Activated gamma-delta T cell treated with Interleukin-2 at 50 U/mL for 16 hours (primary cell): ENCODE measurements at places on chromosomes 3 and 15.

- DNase-seq = no peak
Observed at GRCh38 chr3:86838927-86839326, 152.0 kb downstream of the VGLL3 start.

- DNase-seq = no peak
Observed at GRCh38 chr15:51121118-51121517, 26.4 kb upstream of the TNFAIP8L3 start.

DNA sequence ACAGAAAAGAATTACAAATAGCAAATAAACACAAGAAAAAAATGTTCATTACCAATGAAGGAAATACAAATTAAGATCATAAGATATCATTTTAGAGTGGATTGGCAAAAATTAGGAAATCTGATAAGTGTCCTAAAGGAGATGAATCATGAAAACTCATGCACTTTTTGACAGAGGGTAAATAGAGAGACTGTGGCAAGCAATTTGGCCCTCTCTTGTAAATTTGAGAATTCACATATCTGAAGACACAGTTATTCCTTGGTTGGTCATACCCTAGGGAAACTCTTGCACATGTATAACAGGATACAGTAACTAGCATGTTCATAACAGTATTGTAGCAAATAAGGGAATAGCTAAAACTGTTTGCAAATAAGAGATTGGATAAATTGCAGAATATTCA, 246.0 kb upstream of the GADL1 start:
- DNase-seq = no peak

- no peak for DNase-seq
Observed at GRCh38 chr3:194705227-194705626, 19.5 kb downstream of the FAM43A start.

GRCh38 chr15:98896802-98897732, 110.5 kb downstream of the PGPEP1L start:
- DNase-seq = no peak

DNA sequence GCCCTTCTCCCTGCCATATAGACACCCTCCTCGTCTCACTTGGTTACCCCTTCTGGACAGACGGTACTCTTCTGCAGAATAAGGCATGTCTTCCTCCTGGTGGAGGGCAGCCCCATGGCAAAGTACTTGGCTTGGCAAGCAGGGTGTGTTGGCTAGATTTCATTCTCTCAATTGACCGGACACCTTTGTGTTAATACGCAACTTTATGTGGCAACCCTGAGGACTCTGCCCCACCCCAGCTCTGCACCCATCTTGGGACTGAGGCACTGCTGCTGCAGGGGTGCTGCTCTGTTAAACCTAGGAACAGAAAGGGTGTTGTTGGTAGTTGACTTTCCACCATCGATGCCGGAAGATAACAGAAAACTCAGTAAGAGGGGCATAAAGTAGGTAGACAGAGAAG, 55.2 kb downstream of the PTPRG start:
- no peak for DNase-seq

DNA sequence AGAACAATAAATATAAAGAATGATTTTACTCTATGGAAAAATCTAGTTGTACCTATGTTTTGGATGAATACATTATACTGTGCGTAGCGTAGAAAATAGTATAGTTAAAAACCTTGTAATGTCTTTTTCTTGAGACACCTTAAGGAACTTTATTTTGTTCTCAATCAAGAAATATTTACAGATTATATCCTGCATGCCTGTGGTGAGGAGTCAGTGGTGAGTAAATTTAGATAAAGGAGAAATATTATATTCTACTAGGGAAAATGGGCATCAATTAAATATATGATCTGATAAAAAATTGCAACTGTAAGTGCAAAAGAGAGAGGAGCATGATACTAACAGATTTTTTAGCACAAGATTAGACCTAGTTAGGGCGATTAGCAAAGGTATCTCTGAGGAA, 157.7 kb downstream of the RBMS3 start:
- DNase-seq = no peak

GRCh38 chr3:27644941-27645340, 77.2 kb downstream of the EOMES start:
- no peak for DNase-seq

GRCh38 chr15:83930392-83931212, 276.7 kb downstream of the ADAMTSL3 start:
- DNase-seq = no peak

GRCh38 chr15:92833106-92833433, 67.1 kb upstream of the CHD2 start:
- no peak for DNase-seq

- DNase-seq = no peak
Observed at GRCh38 chr3:10000686-10001085, 14.0 kb upstream of the EMC3 start.

GRCh38 chr15:44489464-44489863, 47.5 kb upstream of the EIF3J start:
- no peak for DNase-seq

- DNase-seq = no peak
Observed at GRCh38 chr3:10259798-10260197, 11.5 kb downstream of the TATDN2 start.

GRCh38 chr3:39457361-39457760, 10.1 kb upstream of the MOBP start:
- DNase-seq = no peak

- DNase-seq = no peak
Observed at GRCh38 chr15:88141269-88141889, 115.2 kb downstream of the NTRK3 start.

- no peak for DNase-seq
Observed at GRCh38 chr3:106428565-106428994, 559.8 kb upstream of the CBLB start.

- DNase-seq = no peak
Observed at GRCh38 chr3:21783839-21784238, 32.8 kb upstream of the ZNF385D start.

GRCh38 chr3:191415566-191415965, 45.4 kb upstream of the PYDC2 start:
- DNase-seq = no peak

DNA sequence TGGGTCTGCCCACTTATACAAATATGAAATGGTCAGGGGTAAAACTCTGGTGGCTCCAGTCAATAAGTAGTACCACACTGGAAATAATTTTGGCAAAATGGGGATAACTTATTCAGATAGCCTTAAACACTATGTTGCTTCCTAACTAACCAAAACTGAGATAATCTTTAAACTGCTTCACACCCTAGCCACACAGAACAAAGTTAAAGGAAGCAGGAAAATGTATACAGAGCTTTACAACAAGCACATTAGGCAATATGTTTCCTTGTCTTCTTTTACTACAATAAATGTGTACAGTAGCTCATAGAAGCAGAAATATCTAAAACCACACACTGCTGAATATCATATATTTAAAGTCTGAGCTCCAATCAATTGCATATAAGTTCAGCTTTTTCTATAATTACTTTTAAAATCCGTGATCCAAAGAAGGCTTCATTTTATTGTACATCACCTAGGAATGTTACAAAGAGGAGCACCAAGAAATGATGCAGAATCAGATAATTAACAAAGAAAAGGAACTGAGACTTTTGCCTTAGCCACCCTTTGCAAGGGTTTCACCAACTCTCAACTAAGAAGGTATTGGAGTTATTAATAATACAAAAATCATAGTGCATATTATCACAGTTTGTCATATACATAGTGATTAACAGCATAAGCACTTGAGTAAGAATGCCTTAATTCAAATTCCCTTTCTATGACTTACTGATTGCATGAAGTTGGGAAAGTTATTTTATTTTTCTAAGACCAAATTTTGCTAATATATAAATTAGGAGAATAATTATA, 9.2 kb upstream of the SSR3 start:
- DNase-seq = no peak

- DNase-seq = peak; percentile 36
Observed at GRCh38 chr15:69782809-69783208, 314.9 kb downstream of the TLE3 start.

DNA sequence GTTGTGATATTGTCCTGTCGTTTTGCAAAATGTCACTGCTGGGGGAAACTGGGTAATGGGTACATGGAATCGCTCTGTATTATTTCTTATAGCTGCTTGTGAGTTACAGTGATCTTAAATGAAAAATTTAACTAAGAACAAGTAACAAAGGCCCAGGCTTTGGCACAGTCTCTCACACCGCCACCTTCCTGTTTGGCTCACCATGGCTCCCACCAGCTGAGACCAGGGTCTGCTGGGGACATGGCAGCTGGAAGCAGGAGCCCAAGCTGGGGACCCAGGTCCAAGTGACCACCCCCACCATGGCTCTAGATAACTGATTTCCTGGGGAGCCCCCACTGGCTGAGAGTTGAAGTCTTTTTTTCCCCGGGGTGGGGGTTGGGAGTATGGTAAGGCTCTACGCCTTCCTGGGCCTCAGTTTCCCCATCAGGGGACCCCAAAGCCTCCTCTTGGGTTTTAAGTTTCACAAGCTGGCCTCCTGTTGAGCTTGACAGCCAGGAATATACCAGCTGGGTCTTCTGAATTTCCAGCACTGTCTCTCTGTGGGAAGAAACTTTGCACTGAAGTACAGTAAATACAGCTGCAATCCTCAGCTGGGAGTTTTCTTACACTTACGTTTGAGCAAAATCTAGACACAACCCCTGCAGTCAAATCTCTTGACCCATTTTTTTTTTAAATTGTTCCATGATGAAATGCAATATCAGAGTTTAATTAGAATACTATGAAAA, 26.1 kb downstream of the ABTB1 start:
- DNase-seq = no peak

GRCh38 chr15:87962428-87962827, 294.1 kb downstream of the NTRK3 start:
- DNase-seq = no peak

DNA sequence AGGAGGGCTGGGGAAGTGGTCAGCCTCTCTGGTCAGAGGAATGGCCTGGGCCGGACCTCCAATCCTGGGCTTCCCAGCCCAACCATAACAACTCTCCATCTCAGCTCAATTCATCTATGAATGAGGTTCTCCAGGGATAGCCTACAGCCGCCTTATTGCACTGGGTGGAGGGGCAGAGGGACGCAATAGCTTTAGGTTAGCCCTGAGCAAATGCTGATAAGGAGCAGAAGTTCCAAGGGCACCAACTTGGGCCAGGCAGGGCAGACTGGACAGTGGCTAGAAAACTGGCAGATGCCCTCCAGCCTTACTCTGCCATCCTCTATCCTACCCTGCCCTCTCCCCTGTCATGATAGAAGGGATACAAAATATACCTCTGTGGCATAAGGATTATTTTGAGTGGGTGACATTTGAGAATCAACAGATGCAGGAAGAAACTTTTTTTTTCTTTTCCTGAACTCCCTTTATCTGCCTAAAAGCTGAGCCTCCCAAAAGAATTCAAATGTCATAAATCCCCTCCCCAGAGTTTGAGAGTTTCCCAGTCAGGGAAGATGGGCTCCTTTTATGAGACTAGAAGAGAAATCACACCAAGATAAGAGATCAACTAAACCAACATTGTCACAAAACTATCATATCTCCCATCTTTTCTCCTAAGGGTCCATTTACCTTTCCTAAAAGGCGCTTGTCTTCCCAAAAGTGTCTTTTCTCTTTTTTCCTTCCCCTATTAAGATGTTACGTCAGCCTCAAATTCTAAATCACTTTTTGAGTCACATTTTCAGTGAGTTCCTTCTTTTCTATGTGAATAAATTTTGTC, 40.4 kb upstream of the C15orf39 start:
- no peak for DNase-seq

- no peak for DNase-seq
Observed at GRCh38 chr3:194285024-194285849, 65.9 kb downstream of the CPN2 start.

GRCh38 chr3:44914936-44915335, 40.5 kb downstream of the TGM4 start:
- no peak for DNase-seq

GRCh38 chr15:45454814-45455213, 67.7 kb downstream of the SLC30A4 start:
- DNase-seq = peak; percentile 61

DNA sequence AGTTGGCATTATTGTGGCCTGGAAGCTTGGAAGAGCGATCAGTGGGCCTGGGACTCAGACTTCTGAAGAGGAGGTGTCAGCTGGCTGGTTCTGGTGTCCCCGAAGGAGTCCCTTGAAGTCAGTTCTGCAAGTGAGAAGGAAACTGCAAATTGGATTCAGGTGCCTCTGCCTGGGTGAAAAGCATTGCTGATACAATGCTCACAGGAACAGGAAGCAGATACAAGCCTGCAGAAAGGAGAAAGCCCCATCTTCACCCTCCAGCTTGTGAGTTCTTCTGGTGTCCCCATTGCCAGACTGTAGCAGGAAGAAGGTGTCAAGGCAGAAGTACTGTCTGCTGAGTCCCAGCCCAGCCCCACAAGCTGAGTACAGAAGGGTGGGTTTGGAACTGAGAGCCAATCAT, 271.3 kb downstream of the PLOD2 start:
- no peak for DNase-seq

DNA sequence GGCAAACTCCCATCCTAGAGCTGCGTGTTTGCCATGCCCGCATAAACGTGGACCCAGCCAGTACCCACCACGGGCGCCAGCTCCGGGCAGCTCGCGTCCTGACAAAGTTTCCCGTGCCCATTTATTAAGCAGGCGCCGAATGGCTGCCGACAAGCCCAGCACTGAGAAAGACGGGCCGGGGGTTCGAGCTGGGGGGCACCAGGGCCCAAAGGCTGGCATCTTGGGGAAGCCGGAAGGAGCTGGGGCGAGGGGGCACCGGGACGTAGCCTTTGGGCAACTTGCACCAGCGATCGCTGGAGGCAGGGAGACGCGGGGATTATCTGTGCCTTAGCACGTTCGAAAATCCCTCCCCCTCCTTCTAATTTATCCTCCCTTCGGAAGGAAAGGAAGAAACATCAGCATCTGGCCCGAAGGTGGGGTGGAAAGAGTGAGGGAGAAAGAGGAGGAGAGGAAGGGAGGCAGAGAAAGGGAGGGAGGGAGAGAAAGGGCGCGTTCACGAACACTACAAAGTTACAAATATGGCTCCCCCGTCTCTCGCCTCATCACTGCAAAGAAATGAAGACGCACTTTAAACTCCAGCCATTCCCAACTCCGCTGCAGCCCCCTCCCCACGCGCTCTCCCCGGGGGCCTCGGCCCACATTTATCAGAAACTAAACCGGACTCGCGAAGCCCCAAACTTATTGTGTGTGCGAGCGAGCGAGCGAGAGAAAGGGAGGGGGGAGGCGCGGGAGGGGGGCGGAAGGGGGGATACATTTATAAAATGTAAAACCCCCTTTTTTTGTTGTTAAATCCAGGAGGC, 1.0 kb downstream of the ANP32A start:
- DNase-seq = peak; percentile 28

DNA sequence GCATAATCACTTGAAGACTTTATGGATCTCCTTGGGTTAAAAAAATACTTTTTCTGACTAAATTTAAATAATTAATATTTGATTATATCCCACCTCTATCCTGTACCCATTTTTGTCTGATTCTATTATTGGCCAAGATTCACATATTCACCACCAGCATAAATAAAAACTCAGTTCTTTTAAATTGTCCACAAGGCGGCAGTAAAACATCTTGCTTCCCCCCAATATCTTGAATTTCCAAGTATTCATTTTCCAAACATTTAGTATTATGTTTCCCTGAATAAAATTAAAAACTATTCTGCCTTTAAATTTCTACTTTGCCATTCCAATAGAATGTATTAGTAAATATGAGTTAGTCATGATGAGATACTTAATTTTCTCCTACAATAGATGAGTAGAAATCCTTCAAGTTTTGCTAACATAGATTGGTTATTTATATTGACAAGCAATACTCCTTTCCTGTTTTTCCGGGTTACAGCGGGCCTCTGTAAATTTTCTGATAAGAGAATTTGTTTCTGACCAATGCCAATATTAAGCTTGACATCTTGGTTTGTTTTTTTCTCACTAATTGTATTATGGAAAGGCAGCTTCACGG, 218.7 kb upstream of the MDFIC2 start:
- DNase-seq = no peak
